ENCODE measurements at places on chromosomes 6 and 20. TPM values are rescaled to one million over a fixed set of nuclear protein-coding genes. Genes with fewer than 3 reads are reported as not detected.

Gene DLL1
- polyA plus RNA-seq, result not detected

DNA sequence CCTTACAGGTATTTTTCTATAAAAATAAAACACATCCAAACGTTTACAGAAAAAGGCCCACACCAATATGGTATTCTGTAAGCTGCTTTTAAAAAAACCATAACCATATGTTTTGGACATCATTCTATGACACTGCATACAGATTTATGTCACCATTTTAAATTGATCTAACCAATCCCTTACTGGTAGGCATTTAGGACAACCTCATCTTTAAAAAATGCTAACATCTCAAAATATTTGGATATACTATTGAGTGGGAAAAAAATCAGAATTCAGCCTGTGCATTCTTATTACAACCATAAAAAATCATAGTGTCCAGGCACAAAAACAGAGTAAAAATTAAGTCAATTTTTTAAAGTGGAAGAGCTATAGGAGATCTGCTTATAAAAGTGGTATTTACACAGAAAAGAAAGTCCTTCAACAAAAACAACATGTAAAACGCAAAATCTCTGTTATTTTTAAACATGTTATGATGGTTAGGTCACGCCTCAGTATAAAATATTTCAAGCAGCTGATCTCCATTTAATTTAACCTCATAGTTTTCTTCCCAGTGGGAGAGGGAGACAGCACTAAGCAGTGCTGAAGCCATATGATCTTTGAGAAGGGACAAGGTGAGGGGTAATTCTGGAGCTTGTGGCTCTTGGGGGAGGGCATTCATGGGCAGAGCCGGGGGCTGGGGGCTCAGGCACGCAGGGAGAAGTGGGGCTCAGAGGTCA lies 21.2 kb downstream of the TRAM2 start:
- no peak overlapping the region for H3K4me3 ChIP-seq
- no peaks in the 10 kb centered on the region for H3K27me3 ChIP-seq
- no peak for DNase-seq
- H3K4me1 ChIP-seq, result no peaks in the 10 kb centered on the region
- H3K36me3 ChIP-seq, result peaks cover 19% of the 10 kb centered on the region
- no peak overlapping the region for H3K27ac ChIP-seq

Gene RGL2
- polyA plus RNA-seq, result 145 TPM

DNA sequence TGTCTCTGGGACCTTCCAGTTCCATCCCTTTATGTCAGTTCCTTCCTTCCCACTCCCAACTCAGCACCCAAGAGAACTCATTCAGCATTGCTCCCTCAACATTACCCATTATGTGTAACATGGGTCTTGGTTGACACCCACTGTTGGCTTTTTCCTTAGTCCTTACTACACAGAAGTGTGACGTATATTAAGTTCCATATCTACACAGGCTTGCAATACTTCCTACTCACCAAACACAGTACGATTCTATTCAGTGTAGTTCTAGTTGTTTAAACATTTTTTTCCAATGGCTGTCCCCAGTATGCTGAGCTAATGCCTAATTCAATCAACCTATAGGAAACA lies 37.7 kb downstream of the ARHGAP18 start:
- peak; percentile 32 for DNase-seq
- no peaks in the 10 kb centered on the region for H3K36me3 ChIP-seq
- H3K4me1 ChIP-seq, result peaks cover 33% of the 10 kb centered on the region
- H3K27me3 ChIP-seq, result no peaks in the 10 kb centered on the region

GRCh38 chr6:127131772-127132376 lies 13.4 kb downstream of the RSPO3 start:
- no peak overlapping the region for H3K4me3 ChIP-seq
- no peak for DNase-seq
- peaks cover 15% of the 10 kb centered on the region for H3K27me3 ChIP-seq

Measured in CD14-positive monocyte (primary cell).